ENCODE measurements at places on chromosomes 5 and 9.

- H3K4me1 ChIP-seq = no peaks in the 10 kb centered on the region
- no peaks in the 10 kb centered on the region for H3K27me3 ChIP-seq
- no peak overlapping the region for H3K27ac ChIP-seq
- no peak overlapping the region for H3K4me3 ChIP-seq
Measured at GRCh38 chr5:107224272-107224671, 446.5 kb downstream of the EFNA5 start.

GRCh38 chr9:19642256-19642655 lies 146.6 kb downstream of the SLC24A2 start:
- H3K27me3 ChIP-seq = no peaks in the 10 kb centered on the region
- DNase-seq = no peak
- no peaks in the 10 kb centered on the region for H3K4me1 ChIP-seq
- no peaks in the 10 kb centered on the region for H3K36me3 ChIP-seq
- H3K27ac ChIP-seq = no peak overlapping the region

GRCh38 chr5:9479361-9479760 lies 66.5 kb downstream of the SEMA5A start:
- H3K4me3 ChIP-seq = no peak overlapping the region
- H3K27me3 ChIP-seq = no peaks in the 10 kb centered on the region
- no peaks in the 10 kb centered on the region for H3K4me1 ChIP-seq

DNA sequence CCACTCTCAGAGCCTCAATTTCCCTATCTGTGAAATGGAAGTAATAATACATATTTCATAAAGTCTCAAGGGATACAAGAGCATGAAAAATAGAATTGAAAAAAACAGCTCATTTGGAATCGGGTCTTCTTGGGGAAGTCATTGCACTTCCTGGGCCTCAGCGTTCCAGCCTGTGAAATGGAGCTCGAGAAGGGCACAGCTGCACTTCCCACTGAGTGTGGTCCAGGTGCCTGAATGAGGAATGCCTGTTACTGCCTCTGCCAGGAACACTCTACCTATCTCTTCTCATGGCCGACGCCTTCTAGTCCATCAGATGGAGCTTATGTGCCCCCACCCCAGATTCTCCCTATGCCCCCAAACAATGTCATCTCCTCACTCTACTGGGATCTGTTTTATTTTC lies 924 bp upstream of the NEURL1B start:
- no peaks in the 10 kb centered on the region for H3K36me3 ChIP-seq
- H3K27me3 ChIP-seq = peaks cover 6% of the 10 kb centered on the region
- H3K27ac ChIP-seq = no peak overlapping the region
- no peak for DNase-seq
- H3K4me3 ChIP-seq = no peak overlapping the region

DNA sequence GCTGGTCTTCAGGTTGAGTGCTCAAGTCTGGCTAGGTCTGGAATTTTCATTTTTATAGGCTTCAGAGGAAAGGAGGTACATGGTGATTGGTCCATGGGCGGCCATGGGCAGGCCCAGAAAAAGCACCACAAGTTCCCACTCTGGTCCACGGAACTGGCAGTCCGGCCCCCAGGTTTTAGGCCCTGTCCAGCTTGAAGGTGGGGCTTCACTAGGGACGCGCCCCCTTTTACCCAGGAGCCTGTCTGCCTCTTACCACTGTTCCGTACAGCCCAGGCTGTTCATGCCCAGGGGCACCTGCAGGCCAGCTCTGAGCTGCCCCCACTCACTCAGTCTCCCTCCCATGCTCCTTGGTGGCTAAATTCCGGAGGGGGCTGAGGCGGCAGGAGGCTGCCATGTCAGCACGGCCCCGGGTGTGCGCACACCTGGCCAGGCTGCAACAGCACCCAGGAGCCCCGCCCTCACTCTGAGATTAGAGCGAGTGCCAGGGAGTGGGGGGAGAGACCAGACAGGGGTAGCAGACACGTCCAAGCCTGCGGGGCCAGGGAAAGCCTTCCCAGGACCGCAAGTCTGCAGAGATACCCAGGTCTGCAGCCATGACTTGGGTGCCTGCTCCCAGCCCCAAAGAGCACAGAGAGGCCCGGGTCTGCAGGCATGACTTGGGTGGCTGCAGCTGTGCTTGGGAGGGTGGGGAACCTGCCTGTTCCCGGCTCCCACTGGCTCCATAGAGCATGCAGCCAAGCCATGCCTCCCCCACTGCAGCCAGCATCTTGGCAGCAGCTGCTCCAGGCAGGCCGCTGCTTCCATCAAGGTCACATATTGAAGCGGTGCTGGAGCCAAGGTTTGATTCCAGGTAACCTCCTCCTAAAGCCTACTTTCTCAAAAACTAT lies 390.2 kb upstream of the SGCD start:
- H3K4me1 ChIP-seq = no peaks in the 10 kb centered on the region
- no peaks in the 10 kb centered on the region for H3K36me3 ChIP-seq
- H3K27ac ChIP-seq = no peak overlapping the region
- H3K4me3 ChIP-seq = no peak overlapping the region
- DNase-seq = no peak
- no peaks in the 10 kb centered on the region for H3K27me3 ChIP-seq

DNA sequence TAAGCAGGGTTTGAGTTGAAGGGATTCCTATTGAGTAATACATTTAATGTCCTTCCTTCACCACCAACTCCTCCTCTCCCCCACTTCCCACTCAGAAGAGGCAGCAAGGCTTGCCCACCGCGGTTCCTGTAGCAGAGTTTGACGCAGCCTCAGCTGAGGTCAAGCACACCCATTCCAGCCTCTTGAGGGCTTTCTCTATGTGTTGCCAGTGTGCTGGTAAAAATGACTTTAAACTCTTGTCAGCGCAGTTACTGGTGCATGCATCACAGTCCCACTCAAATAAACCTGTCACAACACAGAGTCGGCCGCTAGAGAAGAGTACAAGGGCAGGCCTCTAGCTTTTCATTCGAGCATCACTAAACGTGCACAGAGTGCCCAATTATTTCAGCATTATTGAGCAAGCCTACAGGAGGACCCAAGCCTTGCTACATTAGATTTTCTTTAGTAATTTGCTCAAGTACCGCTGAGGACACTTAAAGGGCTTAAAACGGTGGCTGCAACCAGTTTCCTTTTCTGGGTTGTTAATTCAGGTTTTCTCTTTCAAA lies 79.6 kb downstream of the TLE4 start:
- no peak for DNase-seq
- no peak overlapping the region for H3K27ac ChIP-seq
- no peak overlapping the region for H3K4me3 ChIP-seq

DNA sequence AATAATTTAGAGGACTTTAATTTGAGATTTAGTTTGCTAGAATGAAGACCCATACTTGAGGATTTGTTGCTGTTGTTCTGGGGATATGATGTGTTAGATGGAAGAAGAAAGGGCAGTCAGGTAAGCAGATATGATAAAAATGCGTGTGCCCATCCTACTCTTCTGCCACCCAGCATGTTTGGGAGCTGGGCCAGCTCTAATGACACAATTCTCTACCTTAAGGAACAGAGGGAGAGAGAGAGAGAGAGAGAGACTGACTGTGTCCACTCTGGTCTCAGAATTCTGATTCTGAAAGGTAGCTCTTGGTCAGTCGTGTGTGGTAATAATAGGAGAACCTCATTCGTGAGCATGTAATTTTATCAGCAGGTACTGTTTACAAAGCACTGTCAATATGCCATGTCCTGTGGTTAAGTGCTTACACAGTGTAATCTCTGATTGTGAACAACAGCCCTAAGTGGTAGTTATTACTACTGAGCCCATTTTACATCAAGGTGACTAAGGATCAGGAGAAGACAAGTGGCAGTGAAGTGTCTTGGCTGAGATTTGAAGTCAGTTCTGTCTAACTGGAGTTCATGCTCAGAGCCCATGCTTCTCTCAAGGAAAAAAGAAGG lies 307.4 kb upstream of the SEMA6A start:
- no peaks in the 10 kb centered on the region for H3K36me3 ChIP-seq
- H3K4me1 ChIP-seq = no peaks in the 10 kb centered on the region
- H3K4me3 ChIP-seq = no peak overlapping the region
- H3K27ac ChIP-seq = no peak overlapping the region
- no peaks in the 10 kb centered on the region for H3K27me3 ChIP-seq

- H3K27me3 ChIP-seq = no peaks in the 10 kb centered on the region
- DNase-seq = no peak
- H3K4me1 ChIP-seq = no peaks in the 10 kb centered on the region
Measured at GRCh38 chr5:149801307-149801990, 71.3 kb downstream of the PPARGC1B start.

- no peak for DNase-seq
- H3K4me1 ChIP-seq = no peaks in the 10 kb centered on the region
- no peak overlapping the region for H3K27ac ChIP-seq
- no peaks in the 10 kb centered on the region for H3K36me3 ChIP-seq
- H3K27me3 ChIP-seq = no peaks in the 10 kb centered on the region
Measured at GRCh38 chr5:167592114-167592513, 699.3 kb upstream of the WWC1 start.

GRCh38 chr9:37949576-37949975 lies 45.6 kb upstream of the SLC25A51 start:
- no peaks in the 10 kb centered on the region for H3K4me1 ChIP-seq
- no peak overlapping the region for H3K4me3 ChIP-seq
- H3K27me3 ChIP-seq = no peaks in the 10 kb centered on the region
- DNase-seq = no peak
- H3K36me3 ChIP-seq = no peaks in the 10 kb centered on the region
- H3K27ac ChIP-seq = no peak overlapping the region

DNA sequence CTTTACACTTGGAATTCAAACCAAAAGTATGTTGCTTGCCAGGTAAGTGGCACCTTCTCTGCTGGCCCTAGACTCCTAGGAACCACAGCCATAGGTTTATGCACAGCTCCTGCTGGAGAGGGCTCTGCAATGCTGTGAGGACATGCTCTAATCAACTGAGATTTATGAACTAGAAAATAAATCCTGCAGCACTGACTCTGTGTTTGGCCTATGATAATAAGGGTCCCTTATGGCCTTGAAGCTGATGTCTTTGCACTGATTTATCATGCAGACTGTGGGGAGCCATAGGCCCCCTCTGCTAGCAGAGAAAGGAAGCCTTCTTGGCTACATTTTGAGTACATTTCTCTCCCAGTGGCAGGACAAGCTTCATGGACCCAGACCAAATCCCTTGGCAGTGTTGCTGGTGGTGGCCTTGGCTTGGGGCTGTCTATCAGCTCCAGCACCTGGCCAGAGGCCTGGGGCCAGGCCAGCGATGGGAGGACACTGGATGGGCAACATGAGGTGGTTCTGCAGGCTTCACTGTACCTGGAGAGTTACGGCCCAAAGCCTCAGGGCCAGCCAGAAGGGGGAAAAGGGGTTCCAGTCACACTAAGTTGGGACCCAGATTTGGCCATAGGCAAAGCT lies 178.0 kb downstream of the SEMA6A start:
- no peak overlapping the region for H3K27ac ChIP-seq
- H3K4me3 ChIP-seq = no peak overlapping the region
- H3K27me3 ChIP-seq = no peaks in the 10 kb centered on the region
- no peaks in the 10 kb centered on the region for H3K4me1 ChIP-seq
- DNase-seq = no peak
- H3K36me3 ChIP-seq = no peaks in the 10 kb centered on the region

- DNase-seq = no peak
- no peak overlapping the region for H3K4me3 ChIP-seq
- H3K27me3 ChIP-seq = no peaks in the 10 kb centered on the region
- no peaks in the 10 kb centered on the region for H3K36me3 ChIP-seq
Measured at GRCh38 chr5:74441616-74442015, 198.9 kb downstream of the ENC1 start.

- H3K4me3 ChIP-seq = no peak overlapping the region
- H3K27ac ChIP-seq = no peak overlapping the region
- H3K27me3 ChIP-seq = no peaks in the 10 kb centered on the region
- DNase-seq = no peak
Measured at GRCh38 chr5:94361161-94361560, 257.2 kb downstream of the KIAA0825 start.

DNA sequence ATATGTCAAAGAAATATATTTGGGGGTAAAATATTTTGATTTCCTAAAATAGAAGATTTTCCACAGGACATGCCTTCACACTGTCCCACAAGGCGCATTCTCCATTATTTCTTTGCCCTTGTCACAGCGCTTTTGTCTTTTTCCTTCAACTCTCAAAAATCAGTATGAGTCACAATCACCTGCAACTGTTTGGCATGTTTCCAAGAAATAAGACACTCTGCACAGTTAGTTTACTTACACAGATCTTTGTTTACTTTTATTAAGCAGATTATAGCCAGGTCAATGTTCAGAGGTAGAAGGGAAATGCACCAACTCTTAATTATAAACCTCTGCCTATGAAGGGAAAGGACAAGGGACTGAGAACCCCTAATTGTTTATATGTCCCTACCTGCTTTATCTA lies 9.5 kb downstream of the CEMIP2 start:
- no peak overlapping the region for H3K27ac ChIP-seq
- DNase-seq = no peak
- no peaks in the 10 kb centered on the region for H3K27me3 ChIP-seq
- H3K4me1 ChIP-seq = peaks cover 59% of the 10 kb centered on the region
- no peak overlapping the region for H3K4me3 ChIP-seq
